ENCODE measurements at places on chromosomes 7 and 10.

DNA sequence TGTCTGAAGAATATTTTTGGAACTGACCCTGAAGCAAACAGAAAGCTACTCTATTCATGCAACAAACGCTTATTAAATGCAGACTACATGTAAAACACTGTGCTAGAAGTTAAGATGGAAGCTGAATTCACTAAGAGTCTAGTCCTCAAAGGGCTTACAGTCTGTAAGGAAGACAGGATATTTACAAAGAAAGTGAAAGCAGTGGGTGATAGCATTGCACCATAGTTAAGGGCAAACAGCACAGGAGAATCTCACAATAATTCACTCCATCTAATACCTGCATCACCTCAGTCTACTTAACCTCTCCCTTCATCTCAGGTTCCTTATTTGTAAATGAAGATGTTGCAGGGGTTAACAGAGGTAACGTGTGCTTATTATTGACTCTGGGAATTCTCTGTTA lies 360.0 kb upstream of the AOAH start:
- DNase-seq = no peak

DNA sequence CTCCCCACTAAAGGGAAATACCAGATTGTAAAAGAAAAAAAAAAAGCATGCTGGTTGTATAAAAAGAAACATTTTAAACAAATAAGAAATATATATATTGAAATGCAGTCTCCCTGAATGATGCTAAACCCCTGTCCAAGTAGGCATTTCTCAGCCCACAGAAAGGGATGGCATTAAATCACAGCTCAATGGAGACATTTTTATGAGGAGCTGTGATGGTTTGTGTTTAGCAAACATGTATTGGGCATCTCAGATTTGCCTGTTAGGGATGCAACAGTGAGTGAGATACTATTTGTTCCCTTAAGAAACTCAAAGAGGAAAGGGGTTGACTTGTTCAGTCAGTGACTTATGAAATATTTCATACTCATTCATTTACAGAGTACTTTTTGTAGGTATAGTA lies 51.5 kb downstream of the KAT6B start:
- no peak for DNase-seq

GRCh38 chr7:101804967-101805366 lies 12.5 kb upstream of the CUX1 start:
- DNase-seq = no peak

DNA sequence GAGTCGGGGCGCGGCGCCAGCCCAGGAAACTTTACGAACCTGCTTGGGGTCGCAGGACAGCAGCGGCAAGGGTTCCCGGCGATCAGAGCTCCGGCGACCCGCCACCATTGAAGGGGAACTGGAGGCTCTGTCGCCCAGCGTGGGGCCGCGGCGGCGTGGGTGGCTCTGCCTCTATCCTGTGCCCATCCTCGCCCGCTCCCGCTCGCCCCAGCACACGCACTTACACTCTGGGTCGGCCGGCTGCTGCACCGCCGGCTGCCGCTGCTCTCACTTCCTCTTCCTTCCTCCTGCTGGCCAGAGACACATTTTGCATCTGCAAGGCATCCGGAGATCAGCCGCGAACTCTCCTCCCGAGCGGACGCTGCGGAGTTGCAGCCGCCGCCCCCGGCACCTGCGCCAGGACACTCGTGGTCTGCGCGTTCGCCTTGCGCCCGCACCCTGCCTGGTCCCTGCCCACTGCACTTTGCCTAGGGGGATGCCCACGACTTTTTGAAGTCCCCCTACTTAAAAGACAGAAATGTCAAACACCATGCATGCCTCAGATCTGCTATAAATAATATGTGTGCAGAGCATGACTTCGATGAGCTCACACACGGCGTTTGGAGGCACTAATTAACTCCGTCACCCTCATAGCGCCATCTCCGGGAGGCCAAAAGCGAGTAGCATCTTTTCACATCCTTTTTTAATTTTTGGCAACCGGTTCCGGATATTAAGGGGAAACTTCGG lies at the start of gene ELMO1:
TSS of gene ELMO1 (minus strand) at position 229 of the 726 bp plus-strand sequence. CDS start 106,174 bp downstream, outside the sequence.
- DNase-seq = peak; percentile 42

DNA sequence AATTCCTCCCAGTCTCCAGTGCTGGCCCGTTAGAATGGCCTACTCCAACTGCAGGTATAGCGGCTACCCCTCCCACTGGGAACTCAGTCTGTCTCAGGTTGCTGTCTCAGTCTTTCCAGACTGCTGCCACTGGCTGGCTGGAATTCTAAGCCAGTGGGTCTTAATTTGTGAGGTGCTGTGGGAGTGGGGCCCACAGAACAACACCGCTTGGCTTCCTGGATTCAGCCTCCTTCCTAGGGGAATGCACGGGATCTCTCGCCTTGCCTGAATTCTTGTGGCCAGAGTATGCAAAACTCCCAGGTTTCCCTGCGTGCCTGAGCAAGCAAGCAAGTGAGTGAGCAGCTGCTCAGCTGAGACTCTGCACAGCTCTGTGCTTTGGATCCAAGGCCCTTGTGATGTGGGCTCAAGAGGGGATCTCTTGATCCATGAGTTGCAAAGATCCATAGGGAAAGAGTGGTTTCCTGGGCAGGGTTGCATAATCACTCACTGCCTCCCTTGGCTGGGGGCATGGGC lies 41.5 kb upstream of the GPR141 start:
- no peak for DNase-seq

- no peak for DNase-seq
Measured at GRCh38 chr7:27139334-27140125, 4.0 kb downstream of the HOXA5 start.

DNA sequence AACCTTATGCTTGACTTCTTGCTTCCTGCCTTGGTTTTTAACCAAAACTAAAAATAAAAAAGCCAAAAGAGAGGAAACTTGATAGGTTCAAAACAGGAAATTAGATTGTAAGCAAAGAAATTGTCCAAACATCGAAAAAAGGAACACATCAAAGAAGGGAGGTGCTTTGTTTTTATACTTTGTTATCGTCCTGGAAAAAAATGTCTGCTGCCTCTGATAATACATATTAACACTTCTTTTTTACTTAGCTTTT lies 286.6 kb upstream of the C7orf33 start:
- DNase-seq = no peak
